ENCODE measurements at places on chromosomes 6 and 20.

- DNase-seq = no peak
These were observed 82.3 kb downstream of the YTHDF1 start for GRCh38 chr20:63133481-63134091.

DNA sequence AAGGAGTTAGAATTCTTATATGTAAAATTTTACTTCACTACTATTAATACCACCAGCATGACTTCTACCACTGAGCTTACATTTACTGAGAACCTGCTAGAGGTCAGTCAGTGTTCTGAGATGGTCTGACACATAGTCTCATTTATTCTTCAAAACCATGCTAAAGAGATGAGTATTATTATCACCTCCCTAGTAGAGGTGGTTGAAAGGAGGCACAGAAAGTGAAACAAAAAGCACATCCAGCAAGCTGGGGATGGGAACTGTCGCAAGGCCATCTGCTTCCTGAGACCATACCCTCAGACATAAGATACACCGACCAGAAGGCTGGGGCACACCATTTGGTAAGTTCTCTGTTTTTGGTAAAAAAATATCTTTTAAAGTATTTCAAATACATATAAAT is 137.7 kb downstream of the INSM1 start:
- DNase-seq = no peak

DNA sequence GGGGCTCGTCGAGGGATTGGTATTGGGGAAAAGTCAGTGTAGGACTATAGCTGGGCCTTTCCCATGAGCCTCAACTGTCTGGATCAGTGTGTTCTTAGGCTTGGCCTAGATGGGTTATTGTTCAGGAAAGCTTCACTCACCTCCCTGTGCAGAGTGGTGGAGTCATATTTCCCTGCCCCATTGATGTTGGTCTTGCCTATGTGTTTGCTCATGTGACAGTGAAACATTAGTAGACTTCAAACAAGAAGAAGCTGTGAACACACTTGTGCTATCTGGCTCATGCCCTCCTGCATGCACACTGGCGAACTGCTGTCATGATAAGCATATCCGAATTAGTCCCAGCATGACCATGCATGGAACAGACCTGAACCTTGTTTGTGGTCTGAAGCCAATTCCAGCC is 171.1 kb downstream of the DHX35 start:
- DNase-seq = no peak

DNA sequence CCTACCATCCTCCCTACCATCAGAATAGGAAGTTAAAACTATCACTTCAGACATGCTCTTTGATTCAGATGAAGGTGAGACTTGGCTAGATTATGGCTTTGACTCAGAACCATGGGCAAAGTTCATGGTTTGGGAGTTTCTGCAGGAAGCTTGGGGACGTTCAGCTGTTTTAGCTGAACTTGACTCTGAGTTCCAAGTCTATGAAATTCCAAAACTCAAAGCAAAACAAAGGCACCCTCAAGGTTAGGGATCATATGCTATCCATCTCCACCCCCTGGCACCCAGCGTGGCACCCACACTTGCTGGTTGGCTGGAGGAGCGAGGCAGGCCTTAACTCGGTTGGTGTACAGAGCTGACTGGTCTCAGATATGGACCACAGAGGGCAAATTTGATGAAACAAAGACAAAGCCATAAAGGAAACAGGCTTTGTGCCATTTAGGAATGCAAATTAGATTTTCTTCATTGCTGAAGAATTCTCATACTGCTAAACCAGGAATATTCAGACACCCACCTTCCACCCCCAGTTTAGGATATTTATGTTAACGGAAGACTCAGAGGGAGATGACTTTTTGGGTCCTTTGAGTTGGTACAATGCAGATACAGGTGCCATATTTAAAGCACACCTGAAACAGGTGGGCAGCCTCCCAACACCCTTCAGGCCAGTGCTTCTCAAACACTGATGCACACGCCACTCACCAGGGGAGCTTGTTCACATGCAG is 88.4 kb upstream of the SLC22A16 start:
- no peak for DNase-seq

- no peak for DNase-seq
These were observed 9.9 kb upstream of the ID4 start for GRCh38 chr6:19827247-19827646.

DNA sequence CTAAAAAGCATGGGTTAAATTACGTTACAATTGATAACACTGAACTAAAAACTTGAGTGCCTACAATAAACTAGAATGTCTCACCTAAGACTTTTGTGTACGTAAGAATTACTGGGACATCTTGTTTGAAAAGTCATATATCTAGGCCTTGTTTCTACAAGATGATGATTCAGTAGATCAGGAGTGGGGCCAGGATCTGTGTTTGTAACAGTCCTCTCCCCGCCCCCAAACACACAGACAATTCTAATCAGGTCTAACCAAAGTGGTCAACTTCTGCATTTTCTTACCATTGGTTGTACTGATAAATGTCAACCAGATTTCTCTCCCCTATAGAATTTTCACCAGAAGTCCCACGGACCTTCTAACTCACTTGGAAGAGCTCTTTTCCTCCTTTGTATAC is 56.9 kb downstream of the RAMACL start:
- DNase-seq = no peak

DNA sequence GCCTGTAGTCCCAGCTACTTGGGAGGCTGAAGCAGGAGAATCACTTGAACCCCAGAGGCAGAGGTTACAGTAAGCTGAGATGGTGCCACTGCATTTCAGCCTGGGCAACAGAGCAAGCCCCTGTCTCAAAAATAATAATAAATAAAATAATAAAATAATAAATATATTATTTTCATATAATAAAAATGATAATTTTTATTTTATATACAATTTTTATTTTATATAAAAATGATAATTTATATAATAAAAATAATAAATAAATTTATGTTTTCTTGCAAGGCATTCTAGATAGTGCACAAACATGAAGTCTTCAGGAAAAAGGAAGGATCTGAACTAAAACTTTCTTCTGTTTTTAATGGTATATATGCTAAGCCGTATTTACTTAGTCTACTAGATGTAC is 12.6 kb upstream of the SGK1 start:
- no peak for DNase-seq

DNA sequence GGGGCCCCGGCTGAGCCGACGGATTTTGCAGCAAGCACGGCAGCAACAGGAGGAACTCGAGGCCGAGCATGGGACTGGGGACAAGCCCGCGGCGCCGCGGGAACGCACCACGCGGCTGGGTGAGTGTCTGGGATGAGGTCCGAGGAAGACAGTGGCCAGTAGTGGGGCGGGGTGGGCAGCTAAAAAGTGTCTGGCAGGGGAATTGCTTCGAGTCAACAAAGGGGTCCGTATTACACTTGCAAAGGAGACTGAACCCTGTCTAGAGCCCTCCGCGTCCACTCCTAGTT is 356 bp downstream of the BYSL start:
- no peak for DNase-seq

GRCh38 chr6:133590196-133590595 is 298.7 kb upstream of the TCF21 start:
- DNase-seq = no peak

- peak; percentile 59 for DNase-seq
These were observed 6.2 kb downstream of the COL9A3 start for GRCh38 chr20:62822788-62823651.

- DNase-seq = no peak
These were observed 26.0 kb downstream of the MAP3K5 start for GRCh38 chr6:136766274-136766673.

DNA sequence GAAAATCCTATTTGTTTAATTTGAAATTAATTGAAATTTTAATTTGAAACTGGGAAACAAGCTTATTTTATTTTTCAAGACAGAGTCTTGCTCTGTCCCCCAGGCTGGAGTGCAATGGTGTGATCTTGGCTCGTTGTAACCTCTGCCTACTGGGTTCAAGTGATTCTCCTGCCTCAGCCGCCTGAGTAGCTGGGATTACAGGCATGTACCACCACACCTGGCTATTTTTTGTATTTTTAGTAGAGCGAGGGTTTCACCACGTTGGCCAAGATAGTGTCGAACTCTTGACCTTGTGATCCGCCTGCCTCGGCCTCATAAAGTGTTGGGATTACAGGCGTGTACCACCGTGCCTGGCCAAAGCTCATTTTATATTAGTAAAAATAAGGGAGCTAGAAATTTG is 4.2 kb downstream of the SRSF3 start:
- no peak for DNase-seq

DNA sequence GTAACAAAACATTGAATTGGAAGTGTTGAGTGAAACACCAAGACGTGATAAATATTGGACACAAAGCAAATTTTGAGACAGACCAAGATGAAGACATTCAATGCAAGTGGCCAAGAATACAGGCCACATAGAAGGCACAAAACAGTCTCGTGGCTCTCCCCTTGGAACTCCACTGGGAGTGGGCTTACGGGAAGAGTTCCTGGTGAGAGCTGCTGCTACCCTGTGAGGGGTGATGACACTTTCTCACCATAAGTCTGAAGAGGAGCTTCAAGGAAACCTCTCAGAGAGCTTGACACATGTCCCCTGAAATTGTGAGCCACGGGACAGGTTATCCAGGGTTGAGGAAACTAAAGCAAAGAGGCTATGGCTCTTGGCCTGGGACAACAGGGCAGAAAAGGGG is 48.6 kb upstream of the SLC22A16 start:
- no peak for DNase-seq

DNA sequence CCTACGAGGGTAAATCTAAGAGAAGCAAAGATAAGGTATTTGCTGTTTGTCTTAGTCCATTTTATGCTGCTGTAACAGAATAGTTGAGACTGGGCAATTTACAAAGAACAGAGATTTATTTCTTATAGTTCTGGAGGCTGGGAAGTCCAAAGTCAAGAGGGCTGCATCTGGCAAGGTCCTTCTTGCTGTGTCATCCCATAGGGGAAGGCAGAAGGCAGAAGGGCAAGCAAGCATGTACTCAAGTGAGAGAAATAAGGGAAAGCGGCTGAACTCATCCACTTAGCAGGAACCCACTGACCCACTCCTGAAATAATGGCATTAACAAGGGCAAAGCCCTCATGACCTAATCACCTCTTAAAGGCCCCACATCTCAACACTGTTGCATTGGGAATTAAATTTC is 102.7 kb downstream of the AGPAT4 start:
- no peak for DNase-seq

- DNase-seq = no peak
These were observed 255.4 kb downstream of the TBX18 start for GRCh38 chr6:84508981-84509380.

GRCh38 chr6:15504040-15504495 is 158.8 kb downstream of the DTNBP1 start:
- DNase-seq = no peak

- DNase-seq = no peak
These were observed 1.2 kb upstream of the CALHM6 start for GRCh38 chr6:116459927-116460326.

DNA sequence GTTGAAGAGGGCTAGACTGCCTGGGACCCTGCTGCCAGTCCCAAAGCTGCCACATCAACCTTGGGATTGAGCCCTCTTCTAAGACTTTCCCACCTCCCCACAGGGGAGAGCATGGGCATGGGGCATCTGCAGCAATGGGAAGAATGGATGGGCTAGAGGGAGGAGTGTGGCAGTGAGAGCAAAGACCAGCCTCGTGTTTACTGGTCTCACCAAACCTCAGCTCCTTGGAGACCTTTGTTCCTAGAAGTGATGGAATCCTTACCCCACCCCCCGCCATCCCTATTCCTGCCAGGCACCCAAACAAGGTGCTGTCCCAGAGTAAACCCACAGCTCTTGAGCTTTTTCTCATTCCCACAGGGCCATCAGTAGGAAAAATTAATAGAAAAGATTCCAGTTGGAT is 20.0 kb upstream of the ARMC12 start:
- no peak for DNase-seq

- DNase-seq = no peak
These were observed 174.7 kb downstream of the PREX1 start for GRCh38 chr20:48652961-48653705.

Measured in inflammatory macrophage treated with lipopolysaccharide for 1 hour (primary cell).